ENCODE measurements at places on chromosomes 11 and 22.

- peak; percentile 15 for DNase-seq
Measured at GRCh38 chr11:6405052-6405667, 13.7 kb downstream of the APBB1 start.

- no peak for DNase-seq
Measured at GRCh38 chr11:33774736-33775466, 581 bp upstream of the FBXO3 start.

DNA sequence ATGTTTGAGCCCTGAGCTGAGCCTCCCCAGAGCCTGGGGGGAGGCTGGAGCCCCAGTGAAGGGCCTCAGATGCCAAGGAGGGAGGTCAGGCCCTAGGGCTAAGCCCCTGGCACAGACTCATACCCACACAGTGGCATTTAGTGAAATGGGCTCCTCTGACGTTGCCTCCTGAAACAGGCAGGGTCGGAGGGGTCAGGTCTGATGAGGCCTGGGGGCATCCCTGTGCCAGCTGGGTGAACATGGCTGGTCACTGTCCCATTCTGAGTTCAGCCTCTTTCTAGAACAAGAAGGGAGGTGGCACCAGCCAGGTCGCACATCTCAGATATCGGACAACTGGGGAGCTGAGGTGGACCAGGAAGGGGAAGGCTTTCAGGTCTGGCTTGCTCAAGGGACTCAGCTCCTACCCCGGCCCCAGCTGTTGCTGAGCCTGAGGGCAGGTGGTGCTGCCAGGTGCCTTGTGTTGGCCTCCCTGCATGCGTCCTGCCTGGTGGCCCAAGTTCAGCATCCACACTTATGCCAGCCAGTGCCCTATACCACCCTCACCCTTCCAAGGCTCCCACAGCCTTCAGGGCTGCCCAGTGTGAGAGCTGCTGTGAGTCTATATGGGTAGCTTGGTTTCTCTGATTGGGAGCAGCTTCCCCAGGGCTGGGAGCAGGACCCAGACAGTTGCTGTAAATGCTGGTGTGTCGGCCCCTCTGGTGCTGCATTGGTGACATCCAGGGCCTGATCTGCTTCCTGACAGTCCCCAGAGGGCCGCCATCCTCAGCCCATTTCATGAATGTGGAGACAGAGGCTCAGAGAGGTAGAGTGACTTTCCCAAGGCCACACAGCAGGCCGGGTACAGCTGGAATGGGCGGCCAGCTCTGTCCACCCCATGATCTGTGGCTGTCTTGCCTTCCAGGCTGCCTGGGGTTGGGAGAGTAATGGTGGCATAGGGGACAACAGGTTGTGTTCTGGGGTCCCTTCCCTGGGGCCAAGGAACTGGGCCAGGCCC lies 32.8 kb upstream of the PPARA start:
- no peak for DNase-seq

DNA sequence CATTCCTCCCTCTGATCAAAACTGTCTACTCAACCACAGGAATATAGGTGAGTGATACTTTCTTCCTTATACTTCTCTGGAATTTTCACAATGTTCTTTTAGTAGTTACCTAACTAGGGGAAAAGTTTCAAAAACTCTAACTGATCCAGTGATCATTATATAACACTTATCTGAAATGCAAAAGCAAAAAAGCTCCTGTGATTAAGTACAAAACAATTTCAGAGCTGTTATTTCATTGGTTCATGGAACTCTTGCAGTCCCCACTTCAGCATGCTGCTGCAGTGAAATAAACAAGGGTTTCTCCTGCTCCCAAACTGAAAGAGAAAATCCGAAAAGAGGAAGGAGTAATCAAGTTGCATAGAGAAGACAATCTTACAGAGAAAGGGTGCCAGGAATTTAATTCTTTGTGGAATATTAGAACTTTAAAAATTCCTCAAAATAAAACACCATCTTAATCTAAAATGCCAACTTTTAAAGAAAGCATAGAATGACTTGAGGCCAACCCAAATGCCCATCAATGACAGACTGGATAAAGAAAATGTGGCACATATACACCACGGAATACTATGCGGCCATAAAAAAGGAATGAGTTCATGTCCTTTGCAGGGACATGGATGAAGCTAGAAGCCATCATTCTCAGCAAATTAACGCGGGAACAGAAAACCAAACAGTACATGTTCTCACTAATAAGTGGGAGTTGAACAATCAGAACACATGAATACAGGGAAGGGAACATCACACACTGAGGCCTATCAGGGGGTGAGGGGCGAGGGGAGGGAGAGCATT lies 20.3 kb downstream of the PPP2R1B start:
- DNase-seq = no peak

- DNase-seq = peak; percentile 7
Measured at GRCh38 chr11:120660024-120660565, 148.5 kb downstream of the GRIK4 start.

GRCh38 chr11:94148189-94148588 lies 19.5 kb downstream of the PANX1 start:
- DNase-seq = no peak

GRCh38 chr11:113781682-113782081 lies 2.1 kb downstream of the CLDN25 start:
- DNase-seq = no peak

GRCh38 chr11:119991669-119992068 lies 146.2 kb downstream of the TRIM29 start:
- DNase-seq = no peak

DNA sequence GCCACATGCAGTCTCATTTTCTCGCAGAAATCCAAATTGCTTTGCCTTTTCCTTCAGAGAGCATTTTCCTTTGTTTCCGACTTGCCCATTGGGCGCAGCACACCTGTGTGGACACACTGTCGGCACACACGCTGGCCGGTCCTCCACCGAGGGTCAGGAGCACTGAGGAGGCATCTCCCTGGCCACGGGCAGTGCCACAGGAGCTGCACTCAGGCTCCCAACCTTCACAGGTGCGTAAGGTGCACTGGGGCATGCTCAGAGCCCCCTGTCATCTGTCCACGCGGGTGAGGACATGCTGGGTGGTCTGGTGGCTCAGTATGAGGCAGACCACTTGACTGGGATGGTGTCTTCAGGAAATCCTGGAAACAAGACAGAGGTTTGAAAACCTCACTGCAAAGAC lies 779.1 kb downstream of the BRD1 start:
- DNase-seq = no peak

All from NCI-H1930 (cell line).